ENCODE measurements at places on chromosomes 16 and 17.

GRCh38 chr17:70105641-70106040, 30.6 kb downstream of the KCNJ16 start:
- no peak for DNase-seq

GRCh38 chr17:9487406-9487805, 88.2 kb downstream of the STX8 start:
- no peak for DNase-seq

DNA sequence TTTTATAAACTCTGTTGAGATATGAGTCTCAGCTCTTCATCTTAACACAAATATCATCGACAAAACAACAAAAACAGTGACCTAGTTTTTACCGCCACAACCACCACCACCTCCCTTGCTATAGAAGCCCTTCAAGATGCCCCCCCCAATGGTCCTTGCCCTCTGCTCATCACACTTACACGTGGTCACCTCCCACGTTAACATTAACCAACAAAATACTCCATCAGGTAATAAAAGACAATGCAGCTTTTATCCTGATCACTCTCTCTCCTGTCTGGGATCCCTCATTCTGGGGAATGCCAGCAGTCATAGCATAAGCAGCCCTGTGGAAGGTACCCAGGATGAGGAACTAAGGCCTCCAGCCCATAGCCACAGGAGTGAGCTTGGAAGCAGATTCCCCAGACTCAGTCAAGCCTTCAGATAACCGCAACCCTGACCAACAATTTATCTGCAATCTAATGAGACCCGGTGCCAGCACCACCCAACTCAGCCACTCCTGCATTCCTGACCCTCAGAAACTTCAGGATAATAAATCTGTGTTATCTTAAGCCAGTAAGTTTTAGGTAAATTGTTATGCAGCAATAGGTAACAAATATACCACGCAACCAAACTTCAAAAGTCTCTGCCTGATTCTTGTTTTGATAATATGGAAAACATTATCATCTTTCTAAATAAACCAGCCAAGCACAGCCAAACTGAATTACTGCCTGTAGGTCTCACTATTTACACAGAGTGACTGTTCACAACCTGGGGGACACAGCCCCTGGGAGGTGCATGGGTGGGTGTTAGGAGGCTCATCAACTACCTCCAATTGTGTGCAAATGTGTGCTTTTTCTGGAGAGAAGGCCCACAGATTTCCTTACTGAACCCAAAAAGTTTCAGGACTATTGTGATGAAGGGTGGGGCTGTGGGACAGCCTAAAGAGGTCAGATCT, 6.1 kb downstream of the PECAM1 start:
- DNase-seq: no peak

DNA sequence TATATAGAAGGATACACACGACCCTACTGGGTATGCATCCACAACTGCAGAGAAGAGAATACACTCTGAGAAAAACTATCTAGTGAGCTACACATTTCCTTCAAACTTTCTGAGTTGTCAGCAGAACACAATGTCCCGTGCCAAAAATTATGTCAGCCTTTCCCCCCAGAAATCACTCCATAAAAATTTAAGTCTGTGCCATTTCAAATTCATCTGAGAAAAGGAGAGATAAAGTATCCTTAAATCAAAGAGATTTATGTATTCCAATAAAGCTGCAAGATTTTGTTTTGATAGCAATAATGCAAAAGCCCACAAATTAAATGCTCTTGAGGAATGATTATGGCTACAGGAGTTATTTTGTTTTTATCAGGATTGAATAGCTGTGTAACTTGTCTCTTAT, 760.1 kb downstream of the CDH11 start:
- no peak for DNase-seq

DNA sequence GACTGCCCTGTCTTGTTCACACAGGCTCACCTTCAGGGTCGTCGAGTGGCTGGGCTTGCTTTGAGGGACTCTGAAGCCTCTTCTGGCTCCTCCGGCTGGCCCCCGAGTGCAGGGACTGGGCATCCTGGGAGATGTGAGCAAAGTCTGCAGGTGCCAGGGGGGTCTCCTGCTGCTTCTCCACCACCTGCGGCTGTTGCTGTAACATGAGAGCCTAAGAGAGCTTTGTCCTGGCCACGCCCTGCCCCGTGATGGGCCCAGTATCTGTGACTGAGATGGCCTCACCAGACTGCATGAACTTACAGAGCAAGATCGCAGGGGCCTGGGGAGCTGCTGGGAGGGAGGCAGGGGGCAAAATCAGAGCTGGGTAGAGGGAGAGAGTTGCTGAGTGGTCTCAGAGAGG, 12.5 kb downstream of the ERN2 start:
- peak; percentile 64 for DNase-seq

GRCh38 chr17:57440522-57441269, 184.4 kb downstream of the MSI2 start:
- peak; percentile 98 for DNase-seq

DNA sequence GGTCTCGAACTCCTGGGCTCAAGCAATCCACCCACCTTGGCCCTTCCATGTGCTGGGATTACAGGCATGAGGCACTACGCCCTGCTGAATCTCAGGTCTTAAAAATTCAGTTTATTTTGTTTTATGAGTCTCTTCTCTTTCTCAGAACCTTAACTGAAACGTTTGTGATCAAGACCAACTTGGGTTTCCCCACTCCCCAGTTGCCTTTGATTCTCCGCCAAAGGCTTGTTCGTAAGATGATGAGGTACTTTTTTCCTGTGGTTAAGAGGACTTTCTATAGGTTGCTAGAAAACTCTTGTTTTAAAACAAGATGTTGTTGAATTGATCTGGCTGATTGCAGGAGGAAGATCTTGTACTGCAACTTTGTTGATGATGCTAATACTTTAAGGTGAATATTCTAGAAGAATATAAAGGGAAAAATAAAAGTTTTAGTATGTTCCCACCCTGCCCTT, 11.7 kb downstream of the ABCC1 start:
- DNase-seq: no peak

Measured in islet precursor cell (in vitro differentiated cells).